ENCODE measurements at places on chromosomes 5 and 9.

GRCh38 chr5:96256795-96257470 lies 176.1 kb downstream of the PCSK1 start:
- DNase-seq: no peak

DNA sequence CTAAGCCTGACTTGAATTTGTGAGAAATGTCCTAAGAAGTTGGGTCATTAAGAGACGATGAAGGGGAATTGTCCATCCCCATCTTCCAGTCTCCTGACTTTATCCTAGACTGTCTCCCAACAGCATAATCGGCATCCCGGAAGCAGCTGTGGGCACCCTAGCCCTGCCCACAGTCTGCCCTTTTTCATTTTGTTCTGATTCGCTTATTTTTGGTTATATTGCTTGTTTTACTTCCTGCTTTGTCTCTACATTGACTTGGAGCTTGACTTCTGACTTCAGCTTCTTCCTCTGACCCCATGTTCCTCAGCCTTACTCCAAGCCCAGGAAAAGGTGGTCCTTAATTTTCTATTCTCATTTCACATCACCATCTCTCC lies 41.8 kb downstream of the UGCG start:
- no peak for DNase-seq

- no peak for DNase-seq
Observed at GRCh38 chr5:62937661-62938558, 359.3 kb downstream of the LRRC70 start.

DNA sequence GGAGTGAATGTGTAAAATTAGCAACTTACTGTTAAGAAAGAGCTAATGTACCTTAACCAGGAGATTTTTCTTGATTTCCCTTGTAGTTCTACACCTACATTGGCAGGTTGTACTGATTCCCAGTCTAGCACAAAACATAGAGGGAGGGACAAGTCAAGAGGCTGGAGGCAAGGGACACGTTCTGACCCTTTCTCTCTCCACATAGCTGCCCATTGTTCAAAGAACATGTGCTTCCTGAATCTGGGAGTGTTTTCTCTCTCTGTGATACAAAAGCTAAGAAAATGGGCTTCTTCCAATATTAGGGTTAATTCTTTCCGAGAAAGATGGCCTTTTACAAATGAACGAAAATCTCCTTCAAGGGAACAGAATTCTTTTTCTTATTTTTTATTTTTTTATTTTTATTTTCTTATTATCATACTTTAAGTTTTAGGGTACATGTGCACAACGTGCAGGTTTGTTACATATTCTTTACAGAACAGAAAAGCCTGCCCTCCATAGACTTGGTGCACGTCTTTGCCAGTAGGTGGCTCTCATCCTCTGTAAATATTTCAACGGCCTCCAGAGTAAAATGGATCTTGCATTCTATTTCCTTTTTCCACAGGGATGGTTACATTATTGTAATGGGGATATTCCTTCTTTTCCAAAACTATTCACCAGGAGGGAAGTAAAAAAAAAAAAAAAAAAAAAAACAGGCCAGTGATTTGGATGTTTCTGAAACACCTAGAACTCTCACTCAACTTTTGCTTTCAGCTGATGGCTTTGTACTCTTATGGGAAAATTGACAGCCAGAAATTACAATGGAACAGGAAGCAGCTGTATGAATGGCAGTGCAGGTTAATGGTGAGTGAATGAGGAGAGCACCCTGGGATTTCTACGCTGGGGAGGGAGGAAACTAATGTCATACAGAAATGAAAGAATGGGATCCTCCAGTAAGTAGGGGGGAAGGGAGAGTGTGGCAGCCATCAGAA lies 13.1 kb upstream of the IFNA5 start:
- DNase-seq: no peak

GRCh38 chr5:169567079-169567478 lies 16.5 kb upstream of the SPDL1 start:
- DNase-seq: no peak

- no peak for DNase-seq
Observed at GRCh38 chr9:85142496-85142911, 473.0 kb downstream of the NTRK2 start.

GRCh38 chr5:83488821-83489220 lies 17.3 kb downstream of the VCAN start:
- no peak for DNase-seq

GRCh38 chr5:16043349-16043965 lies 136.1 kb downstream of the MARCHF11 start:
- no peak for DNase-seq
